ENCODE measurements at places on chromosomes 3 and 15. TPM values are rescaled to one million over a fixed set of nuclear protein-coding genes. Genes with fewer than 3 reads are reported as not detected.

Gene SEMA5B
- polyA plus RNA-seq = 1.3 TPM

Gene PTPRG
- polyA plus RNA-seq = 18.2 TPM

Gene LNP1
- 2.4 TPM for polyA plus RNA-seq

Gene SH3GL3
- 0.41 TPM for polyA plus RNA-seq

Gene FES
- 2.2 TPM for polyA plus RNA-seq

Gene UMPS
- 20.1 TPM for polyA plus RNA-seq

Gene GRM7
- polyA plus RNA-seq = 0.28 TPM

Gene ALDH1A2
- 39.7 TPM for polyA plus RNA-seq

Gene LTF
- polyA plus RNA-seq = 1.5 TPM

Gene CPN2
- 1.6 TPM for polyA plus RNA-seq

Gene SV2B
- 0.10 TPM for polyA plus RNA-seq

Gene SETD2
- 22.9 TPM for polyA plus RNA-seq

Gene GPR176
- polyA plus RNA-seq = 8.5 TPM

Gene CHST13
- polyA plus RNA-seq = 0.15 TPM

Gene SMCO1
- not detected for polyA plus RNA-seq

Gene SAMMSON
- polyA plus RNA-seq = 0.23 TPM

Gene EFCC1
- 5.2 TPM for polyA plus RNA-seq

Gene PARP16
- polyA plus RNA-seq = 19.2 TPM

Gene FBXW12
- polyA plus RNA-seq = not detected

Gene PATL2
- 2.3 TPM for polyA plus RNA-seq

Gene LRRIQ4
- polyA plus RNA-seq = 0.17 TPM

Gene BTBD1
- 44.9 TPM for polyA plus RNA-seq

Gene TIGIT
- polyA plus RNA-seq = 0.07 TPM

Gene WNT5A
- polyA plus RNA-seq = 10.1 TPM

Gene TBL1XR1
- polyA plus RNA-seq = 36.2 TPM

Gene NR1I2
- 0.21 TPM for polyA plus RNA-seq

Gene STAC
- polyA plus RNA-seq = 1.6 TPM

Gene GATA2
- polyA plus RNA-seq = 8.1 TPM

Gene MORC1
- polyA plus RNA-seq = not detected

Gene CLRN1
- not detected for polyA plus RNA-seq

Gene SAMD7
- polyA plus RNA-seq = not detected

Gene FBN1
- polyA plus RNA-seq = 82.2 TPM

Gene IGDCC3
- 0.47 TPM for polyA plus RNA-seq

Gene PTH1R
- 9.4 TPM for polyA plus RNA-seq

Gene PLSCR2
- not detected for polyA plus RNA-seq

Gene SKOR1
- 0.67 TPM for polyA plus RNA-seq

Gene TGM5
- not detected for polyA plus RNA-seq

Gene GP9
- not detected for polyA plus RNA-seq

Gene GRAMD2A
- polyA plus RNA-seq = 0.45 TPM

Gene ZNF619
- 9.2 TPM for polyA plus RNA-seq

Gene CRYGS
- polyA plus RNA-seq = 2.4 TPM

Gene OIP5
- polyA plus RNA-seq = 0.75 TPM

Gene CPNE9
- 0.07 TPM for polyA plus RNA-seq

Gene ADGRG7
- polyA plus RNA-seq = not detected

Gene SNX33
- 28.3 TPM for polyA plus RNA-seq

Gene IL16
- 3.3 TPM for polyA plus RNA-seq

Gene MUC20
- 1.5 TPM for polyA plus RNA-seq

Gene C3orf49
- not detected for polyA plus RNA-seq

Measured in ovary (tissue), 10 donors.